ENCODE measurements at places on chromosomes 7 and 10. TPM values are rescaled to one million over a fixed set of nuclear protein-coding genes. Genes with fewer than 3 reads are reported as not detected.

DNA sequence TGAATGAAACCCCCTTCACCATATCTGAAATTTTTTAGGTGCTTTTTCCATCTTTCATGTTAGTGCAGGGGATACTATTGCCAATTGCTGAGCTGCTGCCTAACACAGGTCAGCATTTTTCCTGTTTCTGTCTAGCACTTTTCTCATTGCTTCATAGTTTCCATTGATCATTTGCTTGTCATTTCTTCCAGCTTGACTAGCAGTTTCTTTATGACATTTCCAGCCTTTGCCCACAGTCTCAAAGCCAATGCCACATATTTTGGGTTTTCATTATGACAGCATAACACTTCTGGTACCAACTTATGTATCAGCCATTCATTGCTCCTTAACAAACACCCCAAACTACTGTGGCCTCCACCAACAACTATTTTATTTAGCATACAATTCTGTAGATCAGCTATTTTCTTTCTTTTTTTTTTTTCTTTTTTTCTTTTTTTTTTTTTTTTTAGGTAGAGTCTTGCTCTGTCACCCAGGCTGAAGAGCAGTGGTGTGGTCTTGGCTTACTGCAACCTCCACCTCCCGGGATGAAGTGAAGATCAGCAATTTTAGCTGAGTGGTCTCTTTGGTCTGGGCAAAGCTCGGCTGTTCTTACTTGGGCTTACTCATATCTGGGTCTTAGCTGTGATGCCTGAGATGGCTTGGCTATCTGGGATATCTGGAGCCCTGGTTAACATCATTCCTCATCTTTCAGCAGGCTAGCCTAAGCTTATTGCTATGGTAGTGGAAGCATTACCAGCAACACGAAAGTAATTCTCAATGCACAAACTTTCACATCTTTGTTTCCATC lies 102.3 kb downstream of the EPC1 start:
- DNase-seq = no peak

The IFIT1B gene
- total RNA-seq = not detected

The SLC13A1 gene
- total RNA-seq = not detected

- DNase-seq = no peak
Measured at GRCh38 chr7:51973939-51974338, 657.3 kb upstream of the COBL start.

DNA sequence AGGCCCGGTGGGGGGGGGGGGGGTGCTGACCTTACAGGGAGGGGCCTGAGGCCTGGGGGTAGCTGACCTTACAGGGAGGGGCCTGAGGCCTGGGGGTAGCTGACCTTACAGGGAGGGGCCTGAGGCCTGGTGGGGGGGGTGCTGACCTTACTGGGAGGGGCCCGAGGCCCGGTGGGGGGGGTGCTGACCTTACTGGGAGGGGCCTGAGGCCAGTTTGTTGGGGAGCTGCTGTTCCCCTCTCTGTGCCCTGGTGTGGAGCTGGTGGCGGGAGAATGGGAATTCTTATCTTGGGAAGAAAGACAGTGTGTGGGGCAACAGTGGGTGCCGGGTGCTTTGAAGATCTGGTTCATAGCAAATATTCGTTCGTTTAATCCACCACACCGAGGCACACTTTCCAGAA lies 46.6 kb upstream of the CFAP46 start:
- DNase-seq = no peak

DNA sequence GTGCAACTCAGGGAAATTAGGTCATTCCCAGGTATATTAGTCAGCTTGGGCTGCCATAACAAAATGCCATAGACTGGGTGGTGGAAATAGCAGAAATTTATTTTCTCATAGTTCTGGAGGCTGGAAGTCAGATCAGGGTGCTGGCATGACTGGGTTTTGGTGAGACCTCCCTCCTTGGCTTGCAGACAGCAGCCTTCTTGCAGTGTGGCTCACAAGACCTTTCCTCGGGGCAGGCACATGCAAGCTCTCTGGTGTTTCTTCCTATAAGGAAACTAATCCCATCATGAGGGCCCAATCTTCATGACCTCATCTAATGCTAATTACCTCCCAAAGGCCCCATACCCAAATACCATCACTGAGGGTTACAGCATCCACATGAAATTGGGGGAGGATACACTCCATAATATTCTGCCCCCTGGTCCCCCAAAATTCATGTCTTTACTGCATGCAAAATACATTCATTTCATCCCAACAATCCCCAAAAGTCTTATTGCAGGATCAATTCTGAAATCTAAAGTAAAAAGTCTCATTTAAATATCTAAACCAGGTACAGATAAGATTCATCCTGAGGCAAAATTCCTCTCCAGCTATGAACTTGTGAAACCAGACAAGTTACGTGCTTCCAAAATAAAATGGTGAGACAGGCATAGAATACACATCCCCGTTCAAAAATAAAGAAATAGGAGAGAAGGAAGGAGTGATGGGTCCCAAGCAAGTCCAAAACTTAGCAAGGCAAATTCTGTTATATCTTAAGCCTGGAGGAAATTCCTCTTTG lies 17.4 kb upstream of the CBLL1 start:
- DNase-seq = no peak

DNA sequence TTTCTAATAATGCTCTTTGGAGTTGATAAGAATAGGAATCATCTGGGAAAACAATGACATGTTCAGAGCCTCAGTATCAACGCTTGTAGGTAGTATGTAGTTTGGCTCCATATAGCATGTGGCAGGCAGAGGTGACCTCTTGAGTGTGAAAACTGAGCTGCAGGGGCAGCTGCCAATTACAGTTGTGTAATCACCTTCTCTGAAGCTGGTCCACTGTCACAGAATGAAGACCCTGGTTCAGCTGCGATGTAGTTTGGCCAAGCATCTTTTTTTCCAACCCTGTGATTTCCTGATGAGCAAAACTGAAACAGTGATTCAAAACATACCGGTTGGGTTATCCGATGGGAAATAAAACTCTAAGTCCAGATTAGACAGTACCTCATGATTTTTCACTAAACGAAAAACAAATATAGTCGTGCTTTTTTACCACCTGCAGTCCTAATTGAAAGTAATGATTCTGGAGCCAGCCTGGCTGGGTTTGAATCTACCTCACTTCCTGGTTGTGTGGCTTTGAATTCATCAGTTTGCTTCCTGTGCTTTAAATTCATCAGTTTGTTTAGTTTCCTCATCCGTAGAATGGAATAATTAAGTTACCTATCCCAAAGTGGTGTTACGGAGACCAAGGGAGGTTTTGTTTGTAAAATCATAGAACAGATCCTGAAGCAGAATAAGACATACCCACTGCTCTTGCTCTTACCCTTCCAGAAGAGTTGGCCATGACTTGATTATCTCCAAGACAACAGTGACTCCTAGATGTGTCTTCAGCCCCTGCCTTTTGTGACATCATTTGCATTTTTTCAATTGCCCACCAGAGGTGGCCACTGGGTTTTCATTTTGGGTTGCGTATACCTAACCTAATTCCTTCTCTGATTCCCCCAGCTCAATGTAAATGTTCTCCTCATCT lies 87.4 kb downstream of the CELF2 start:
- DNase-seq = no peak

- DNase-seq = no peak
Measured at GRCh38 chr7:121383235-121383910, 12.7 kb downstream of the FAM3C start.

The SPDYE16 gene
- 0.14 TPM for total RNA-seq

The ZNF727 gene
- 0.18 TPM for total RNA-seq

DNA sequence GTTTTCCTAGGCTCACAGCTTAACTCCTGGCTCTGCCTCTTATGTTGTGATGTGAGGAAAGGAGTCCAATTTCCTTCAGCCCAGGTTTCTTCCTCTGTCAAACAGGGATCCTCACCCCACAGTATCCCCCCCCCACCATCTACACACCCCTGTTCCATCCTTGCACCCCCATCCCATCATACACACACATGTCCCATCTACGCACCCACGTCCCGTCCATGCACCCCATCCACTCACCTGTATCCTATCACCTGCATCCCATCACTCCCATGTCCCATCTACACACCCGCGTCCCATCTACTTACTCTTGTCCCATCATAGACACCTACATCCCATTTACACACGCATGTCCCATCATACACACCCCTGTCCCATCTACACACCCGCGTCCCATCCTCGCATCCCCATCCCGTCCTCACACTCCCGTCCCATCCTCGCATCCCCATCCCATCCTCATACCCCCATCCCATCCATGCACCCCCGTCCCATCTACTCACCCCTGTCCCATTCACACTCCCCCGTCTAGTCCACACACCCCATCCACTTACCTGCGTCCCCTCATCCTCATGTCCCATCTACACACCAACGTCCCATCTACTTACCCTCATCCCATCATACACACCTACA lies 117.3 kb downstream of the TRRAP start:
- DNase-seq = no peak

The FAM241B gene
- 12.1 TPM for total RNA-seq

The IGF2BP3 gene
- 16.6 TPM for total RNA-seq

GRCh38 chr7:10075866-10076265 lies 897.8 kb upstream of the PHF14 start:
- DNase-seq = no peak

- DNase-seq = peak; percentile 34
Measured at GRCh38 chr7:8436965-8437364, 3.6 kb downstream of the NXPH1 start.

- DNase-seq = no peak
Measured at GRCh38 chr10:34869135-34869836, 54.2 kb upstream of the PARD3 start.

The NPFFR1 gene
- not detected for total RNA-seq

- DNase-seq = no peak
Measured at GRCh38 chr10:103836273-103836672, 19.1 kb downstream of the SH3PXD2A start.

DNA sequence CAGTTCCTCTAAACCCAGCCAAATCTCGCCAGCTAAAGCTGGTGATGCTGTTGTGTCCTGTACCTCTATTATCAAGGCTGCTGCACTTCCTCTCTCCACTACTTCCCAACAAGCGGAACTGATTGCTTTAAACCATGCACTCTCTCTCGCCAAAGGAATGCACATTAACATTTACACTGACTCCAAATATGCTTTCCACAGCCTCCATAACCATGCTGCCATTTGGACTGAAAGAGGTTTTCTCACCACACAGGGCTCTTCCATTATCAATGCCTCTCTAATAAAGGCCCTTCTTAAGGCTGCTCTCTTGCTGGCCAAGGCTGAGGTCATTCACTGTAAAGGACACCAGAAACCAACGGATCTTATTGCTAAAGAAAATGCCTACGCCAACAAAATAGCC lies 11.4 kb upstream of the LRRC61 start:
- DNase-seq = no peak

- no peak for DNase-seq
Measured at GRCh38 chr10:55476129-55476528, 675.1 kb upstream of the PCDH15 start.

- no peak for DNase-seq
Measured at GRCh38 chr7:159139639-159140038, 5.0 kb downstream of the VIPR2 start.

GRCh38 chr10:30436191-30436611 lies 2.2 kb downstream of the MAP3K8 start:
- DNase-seq = no peak

- no peak for DNase-seq
Measured at GRCh38 chr10:11345224-11346054, 266.0 kb downstream of the USP6NL start.

DNA sequence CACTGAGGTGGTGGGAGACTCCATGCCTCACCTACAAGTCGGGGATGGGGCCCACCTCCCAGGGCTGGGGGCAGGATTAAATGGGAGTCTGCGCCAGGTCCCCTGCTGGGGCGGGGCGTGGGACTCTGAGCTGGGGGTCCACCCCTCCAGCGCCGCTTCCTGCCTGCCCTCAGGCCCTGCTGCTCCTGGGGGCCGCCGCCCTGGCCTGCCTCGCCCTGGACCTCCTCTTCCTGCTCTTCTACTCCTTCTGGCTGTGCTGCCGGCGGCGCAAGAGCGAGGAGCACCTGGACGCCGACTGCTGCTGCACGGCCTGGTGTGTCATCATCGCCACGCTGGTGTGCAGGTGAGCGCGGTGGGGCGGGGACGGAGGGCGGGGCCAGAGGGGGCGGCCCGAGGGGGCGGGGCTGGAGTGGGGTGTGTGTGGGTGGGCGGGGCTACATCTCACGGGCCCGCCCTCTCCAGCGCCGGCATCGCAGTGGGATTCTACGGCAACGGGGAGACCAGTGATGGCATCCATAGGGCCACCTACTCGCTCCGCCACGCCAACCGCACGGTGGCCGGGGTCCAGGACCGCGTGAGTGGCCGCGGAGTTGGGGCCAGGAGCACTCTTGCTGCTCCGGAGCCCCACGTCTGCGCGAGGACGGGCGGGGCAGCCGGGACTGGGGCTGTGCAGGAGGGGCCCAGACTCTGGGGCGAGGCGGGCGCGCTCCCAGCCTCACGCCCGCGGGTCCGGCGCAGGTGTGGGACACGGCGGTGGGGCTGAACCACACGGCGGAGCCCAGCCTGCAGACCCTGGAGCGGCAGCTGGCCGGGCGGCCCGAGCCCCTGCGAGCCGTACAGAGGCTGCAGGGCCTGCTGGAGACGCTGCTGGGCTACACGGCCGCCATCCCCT lies 15.1 kb downstream of the TTYH3 start:
- DNase-seq = no peak

The PRRT4 gene
- total RNA-seq = 0.39 TPM

DNA sequence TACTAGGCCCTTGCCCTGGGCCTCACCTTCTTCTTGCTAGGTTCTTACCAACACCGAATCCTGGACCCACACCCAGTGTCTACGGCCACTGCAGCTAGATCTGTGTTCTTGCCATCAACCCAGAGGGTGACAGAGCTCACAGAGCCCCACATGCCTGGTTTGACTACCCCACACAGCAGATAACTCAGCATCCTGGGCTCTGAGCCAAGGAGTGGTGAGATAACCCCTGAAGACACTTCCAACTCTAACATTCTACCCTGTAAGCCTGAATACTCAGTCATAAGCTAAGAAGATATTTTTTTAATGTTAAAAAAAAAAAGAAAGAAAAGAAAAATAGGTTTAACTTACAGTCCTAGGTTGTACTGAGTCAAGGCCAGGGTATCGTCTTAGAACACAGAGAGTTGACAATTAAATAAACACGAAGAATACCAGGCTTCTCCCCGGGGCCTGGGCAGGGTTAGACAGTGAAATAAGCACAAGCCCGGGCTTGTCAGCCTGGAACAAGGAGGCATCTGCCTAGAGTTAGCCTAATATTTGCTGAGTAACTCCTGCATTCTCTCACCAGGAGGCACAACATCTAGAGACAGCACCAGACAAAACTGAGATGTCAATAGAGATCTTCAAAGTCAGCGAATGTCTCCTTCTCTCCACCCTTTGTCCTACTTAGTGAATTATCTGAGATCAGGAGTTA lies 556.5 kb upstream of the LRRN3 start:
- no peak for DNase-seq

DNA sequence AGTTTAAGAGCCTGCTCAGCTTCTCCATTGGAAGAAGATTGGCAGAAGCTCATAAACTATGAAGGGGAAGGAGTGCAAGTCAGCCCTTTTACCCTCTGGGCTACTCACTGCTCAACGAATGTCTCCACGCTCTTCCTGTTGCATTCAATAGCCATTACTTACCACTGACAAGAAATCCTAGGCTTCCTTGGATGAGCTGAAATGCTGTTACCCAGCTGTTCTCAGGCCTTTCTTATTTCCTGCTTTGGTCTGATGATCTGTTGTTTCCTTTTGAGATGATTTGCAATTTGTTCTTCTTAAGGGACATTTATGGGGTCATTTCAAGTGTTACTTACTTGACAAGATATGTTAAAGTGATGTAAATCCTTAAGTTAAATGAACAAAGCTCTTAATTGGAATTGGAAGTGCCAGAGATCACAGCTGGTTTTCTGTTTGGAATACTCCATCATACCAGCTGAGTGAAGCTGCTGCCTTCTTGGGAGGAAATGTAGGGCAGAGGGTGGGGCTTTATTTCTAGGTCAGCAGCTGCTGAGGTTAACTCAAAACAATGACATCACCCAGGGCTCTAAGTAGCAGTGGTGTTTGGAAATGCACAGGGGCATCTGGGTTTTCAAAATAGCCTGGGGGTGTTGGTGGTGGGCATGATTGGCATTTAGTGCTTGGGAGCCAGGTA lies 170.0 kb downstream of the PRKCQ start:
- peak; percentile 35 for DNase-seq

The ATOH7 gene
- not detected for total RNA-seq

All from activated T-helper 2 cell treated with anti-CD3 and anti-CD28 coated beads, Interferon-gamma antibody, Interleukin-2, Interleukin-4, amounts not matched to agents 10 μg/mL and 5 μg/mL and 100 μg/mL, durations not matched to agents 14 hours and 24 hours and 36 hours (primary cell).